ENCODE measurements at places on chromosomes 3 and 15. TPM values are rescaled to one million over a fixed set of nuclear protein-coding genes. Genes with fewer than 3 reads are reported as not detected.

- DNase-seq, result no peak
Observed at GRCh38 chr15:100783760-100784492, 95.7 kb upstream of the ALDH1A3 start.

Gene BNC1
- total RNA-seq, result 0.11 TPM

DNA sequence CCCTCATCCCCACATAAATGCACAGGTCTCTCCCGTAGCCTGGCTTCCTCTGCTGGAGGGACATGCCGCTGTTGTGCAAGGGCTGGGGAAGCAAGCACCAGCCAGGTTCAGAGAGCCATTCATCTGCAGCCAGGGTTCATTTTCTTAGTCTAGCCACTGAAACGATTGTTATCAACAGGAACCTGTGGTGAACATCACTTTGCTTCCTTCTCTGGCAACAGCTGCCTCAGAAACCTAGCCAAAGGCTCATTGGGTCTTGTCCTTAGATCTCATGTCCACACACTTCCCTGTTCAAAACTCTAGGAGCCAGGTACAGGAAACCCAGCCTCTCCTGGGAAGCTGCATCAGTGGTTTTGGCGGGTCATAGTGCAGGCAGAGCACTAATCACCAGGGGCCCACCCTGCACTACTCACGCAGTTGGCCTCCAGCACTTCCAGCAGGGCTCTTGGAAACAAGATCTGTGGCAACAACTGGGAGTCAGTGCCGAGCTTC, 47.0 kb downstream of the OXNAD1 start:
- peak; percentile 91 for DNase-seq

- DNase-seq, result no peak
Observed at GRCh38 chr15:85588677-85589076, 206.0 kb downstream of the KLHL25 start.

Gene NUSAP1
- 5.5 TPM for total RNA-seq

GRCh38 chr3:198030125-198030524, 70.1 kb downstream of the LMLN start:
- no peak for DNase-seq

GRCh38 chr3:23710555-23710954, 95.2 kb upstream of the UBE2E1 start:
- no peak for DNase-seq

- DNase-seq, result no peak
Observed at GRCh38 chr3:41120460-41120859, 78.8 kb upstream of the CTNNB1 start.

- DNase-seq, result no peak
Observed at GRCh38 chr15:33154351-33155166, 40.0 kb downstream of the FMN1 start.

DNA sequence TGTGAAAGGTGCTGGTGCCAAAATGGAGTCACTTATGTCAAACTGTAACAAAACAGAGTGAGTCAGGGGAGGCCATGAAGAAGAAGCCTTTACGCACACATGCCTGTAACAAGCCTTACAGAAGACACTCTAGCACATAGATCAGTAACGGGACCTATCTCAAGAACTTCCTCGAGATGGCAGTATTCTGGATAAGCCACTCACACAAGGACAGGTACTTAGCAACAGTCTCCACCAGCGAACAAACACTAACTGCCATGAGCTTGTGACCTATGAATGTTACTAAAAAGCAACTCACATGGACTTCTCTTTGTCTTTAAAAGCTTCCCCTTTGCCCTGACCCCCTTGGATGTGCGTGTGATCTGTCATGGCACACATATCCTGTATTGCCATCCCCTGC, 235.1 kb downstream of the CD47 start:
- DNase-seq, result no peak

Gene KLHL40
- 0.17 TPM for total RNA-seq

GRCh38 chr3:10356461-10356981, 35.6 kb upstream of the SEC13 start:
- DNase-seq, result no peak

Gene CSNK1G1
- 9.1 TPM for total RNA-seq

DNA sequence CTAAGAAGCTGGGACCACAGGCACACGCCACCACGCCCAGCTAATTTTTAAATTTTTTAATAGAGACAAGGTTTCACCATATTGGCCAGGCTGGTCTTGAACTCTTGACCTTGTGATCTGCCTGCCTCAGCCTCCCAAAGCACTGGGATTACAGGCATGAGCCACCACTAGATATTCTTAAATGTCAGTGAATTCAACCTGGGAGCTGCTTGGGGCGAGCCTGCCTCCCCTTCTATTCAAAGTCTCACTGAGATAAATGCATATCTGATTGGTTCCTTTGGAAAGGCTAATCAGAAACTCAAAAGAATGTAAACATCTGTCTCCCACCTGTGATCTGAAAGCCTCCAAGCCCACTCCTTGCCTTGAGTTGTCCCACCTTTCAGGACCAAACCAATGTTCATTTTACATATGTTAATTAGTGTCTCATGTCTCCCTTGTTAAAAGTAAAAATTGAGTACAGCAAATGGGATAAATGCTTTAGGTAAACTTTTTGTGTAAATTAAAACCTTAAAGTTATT, 15.0 kb downstream of the CYP11A1 start:
- no peak for DNase-seq

Gene C2CD4A
- 0.33 TPM for total RNA-seq

- DNase-seq, result peak; percentile 37
Observed at GRCh38 chr15:32657198-32657883, 15.8 kb downstream of the SCG5 start.

GRCh38 chr3:65783117-65783516, 255.6 kb downstream of the MAGI1 start:
- DNase-seq, result no peak

DNA sequence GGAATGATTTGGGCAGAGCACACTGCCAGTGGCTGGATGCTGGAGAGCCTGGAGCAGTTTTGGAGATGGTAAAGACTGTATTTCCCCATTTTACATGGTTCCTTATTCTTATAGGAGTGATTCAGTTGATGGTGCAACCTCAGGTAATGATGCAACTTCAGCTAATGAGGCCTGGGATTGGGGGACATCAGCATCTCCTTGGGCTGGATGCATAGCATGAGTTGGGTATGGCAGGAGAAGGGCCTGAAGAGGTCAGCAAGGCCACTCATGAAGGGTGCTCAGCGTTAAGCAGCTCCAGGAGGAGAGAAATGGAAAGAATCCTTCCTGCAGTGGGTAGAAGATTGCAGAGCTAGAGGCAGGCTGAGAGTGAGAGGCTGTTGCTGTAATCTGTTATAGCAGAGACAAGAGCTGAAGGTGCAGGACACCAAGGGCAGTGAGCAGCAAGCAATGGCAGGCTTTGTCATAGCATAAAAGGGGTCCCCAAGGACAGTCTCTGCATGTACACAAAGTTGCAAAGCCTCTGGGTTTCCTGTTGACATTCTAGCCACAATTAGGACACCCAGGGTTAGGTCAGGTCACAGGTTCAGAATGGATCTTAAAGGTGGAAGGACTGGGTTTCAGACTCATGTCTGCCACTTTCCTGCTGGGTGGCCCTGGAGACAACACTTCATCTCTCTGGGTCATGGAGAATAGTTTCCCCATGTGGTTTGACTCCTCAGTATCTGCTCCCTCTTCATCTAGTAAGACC, 29.5 kb upstream of the SNRK start:
- DNase-seq, result peak; percentile 86

- no peak for DNase-seq
Observed at GRCh38 chr3:12756175-12756574, 2.9 kb downstream of the TMEM40 start.

Gene DRD3
- total RNA-seq, result not detected

Measured in esophagus muscularis mucosa (tissue), 4 donors.